CD8-positive, alpha-beta memory T cell (primary cell): ENCODE measurements at places on chromosomes 6 and 20.

GRCh38 chr6:167722634-167723309, 103.9 kb upstream of the AFDN start:
- DNase-seq, result no peak

DNA sequence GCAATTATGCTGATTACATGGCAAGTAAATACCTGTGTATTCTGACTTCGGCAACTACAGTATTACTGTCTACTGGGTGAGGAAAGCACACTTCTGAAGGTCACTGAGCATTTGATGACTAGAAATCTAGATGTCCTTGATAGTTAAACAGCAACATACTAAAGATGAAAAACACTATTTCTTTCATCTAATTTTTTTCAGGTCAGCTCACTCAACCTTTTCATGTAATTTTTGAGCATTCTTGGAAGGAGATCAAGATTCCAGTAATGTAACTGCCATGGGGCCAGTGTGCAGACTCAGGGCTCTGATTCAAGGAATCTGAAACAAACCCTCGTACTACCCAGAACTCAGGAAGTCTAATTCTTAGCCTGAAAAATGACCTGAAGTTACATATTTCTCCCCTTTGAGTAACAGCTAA, 222.6 kb upstream of the TAB2 start:
- no peak for DNase-seq

- DNase-seq, result no peak
These were observed 157.2 kb downstream of the CD83 start for GRCh38 chr6:14274546-14275492.

DNA sequence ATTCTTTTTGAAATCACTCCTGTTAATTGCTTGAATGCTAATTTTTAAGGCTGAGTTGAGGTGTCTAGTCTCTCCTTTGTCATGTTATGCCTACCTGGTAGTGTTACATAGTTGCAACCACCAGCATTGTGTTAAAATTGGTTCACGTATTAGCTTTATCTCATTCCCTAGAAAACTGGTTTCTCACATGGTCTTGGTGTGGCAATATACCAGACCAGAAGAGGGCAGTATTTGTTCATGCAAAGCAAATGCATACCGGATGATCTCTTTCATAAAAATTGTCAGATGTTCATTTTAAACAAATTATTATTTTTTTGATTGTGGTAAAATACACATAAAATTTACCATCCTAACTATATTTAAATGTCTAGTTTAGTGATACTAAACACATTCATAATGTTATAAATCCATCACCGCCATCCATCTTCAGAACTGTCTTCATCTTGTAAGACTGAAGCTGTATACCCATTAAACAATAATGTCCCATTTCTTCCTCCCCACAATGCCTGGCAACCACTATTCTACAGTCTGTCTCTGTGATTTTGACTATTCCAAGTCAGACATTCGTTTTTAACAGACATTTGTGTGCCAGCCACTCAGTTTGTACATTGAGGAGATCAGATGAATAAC, 92.8 kb downstream of the ATRN start:
- no peak for DNase-seq

- no peak for DNase-seq
These were observed 472.7 kb downstream of the PKHD1 start for GRCh38 chr6:51614725-51615124.

DNA sequence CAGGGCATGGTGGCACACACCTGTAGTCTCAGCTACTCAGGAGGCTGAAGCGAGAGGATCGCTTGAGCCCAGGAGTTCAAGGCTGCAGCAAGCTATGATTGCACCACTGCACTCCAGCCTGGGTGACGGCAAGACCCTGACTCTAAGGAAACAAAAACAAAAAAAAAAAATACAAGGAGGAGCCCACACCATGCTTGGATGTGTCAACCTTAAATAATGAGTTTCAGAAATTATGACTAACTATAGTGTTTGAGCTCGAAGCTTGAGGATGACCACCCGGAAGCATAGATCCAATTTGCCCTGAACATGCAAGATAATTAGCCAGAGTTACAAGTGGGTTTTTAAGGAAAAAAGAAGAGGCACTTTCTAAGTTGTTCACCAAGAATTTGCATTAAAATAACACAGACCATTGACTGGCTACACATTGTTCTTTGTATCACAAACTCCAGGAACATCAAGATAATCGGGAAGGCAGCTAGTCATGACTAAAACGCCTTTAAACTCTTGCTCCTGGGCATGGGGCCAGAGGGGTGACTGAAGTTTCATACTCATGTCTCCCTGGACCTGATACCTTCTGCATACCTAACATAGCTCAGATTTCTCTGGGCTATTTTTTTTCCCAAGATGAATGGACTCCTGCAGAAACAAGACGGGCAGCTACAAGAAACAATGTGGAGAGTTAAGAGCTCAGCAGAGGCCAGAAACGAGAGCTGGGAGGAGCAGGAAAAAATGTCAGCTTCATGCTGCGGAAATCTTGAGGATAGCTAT, 289.6 kb downstream of the PREX1 start:
- DNase-seq, result no peak

- DNase-seq, result no peak
These were observed 41.3 kb upstream of the HFE start for GRCh38 chr6:26045928-26046368.

- DNase-seq, result no peak
These were observed 245.5 kb upstream of the ECI2 start for GRCh38 chr6:4380881-4381281.

DNA sequence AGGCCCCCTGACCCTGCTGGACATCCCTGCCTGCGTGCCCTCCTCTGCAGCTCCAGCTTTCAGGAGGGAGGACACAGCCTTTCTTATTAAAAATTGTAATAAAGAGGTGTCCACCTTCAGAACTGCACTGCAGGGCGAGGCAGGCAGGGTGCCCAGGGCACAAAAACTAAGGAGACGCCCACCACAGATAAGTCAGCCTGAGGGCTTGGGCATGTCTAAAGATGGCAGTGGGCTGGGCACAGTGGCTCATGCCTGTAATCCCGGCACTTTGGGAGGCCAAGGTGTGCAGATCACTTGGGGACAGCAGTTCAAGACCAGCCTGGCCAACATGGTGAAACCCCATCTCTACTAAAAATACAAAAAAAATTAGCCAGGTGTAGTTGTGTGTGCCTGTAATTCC, 7.0 kb upstream of the C20orf144 start:
- no peak for DNase-seq

GRCh38 chr20:6120491-6120988, 2.3 kb downstream of the FERMT1 start:
- DNase-seq, result no peak

- no peak for DNase-seq
These were observed 93.6 kb downstream of the GRM4 start for GRCh38 chr6:34052071-34052825.

DNA sequence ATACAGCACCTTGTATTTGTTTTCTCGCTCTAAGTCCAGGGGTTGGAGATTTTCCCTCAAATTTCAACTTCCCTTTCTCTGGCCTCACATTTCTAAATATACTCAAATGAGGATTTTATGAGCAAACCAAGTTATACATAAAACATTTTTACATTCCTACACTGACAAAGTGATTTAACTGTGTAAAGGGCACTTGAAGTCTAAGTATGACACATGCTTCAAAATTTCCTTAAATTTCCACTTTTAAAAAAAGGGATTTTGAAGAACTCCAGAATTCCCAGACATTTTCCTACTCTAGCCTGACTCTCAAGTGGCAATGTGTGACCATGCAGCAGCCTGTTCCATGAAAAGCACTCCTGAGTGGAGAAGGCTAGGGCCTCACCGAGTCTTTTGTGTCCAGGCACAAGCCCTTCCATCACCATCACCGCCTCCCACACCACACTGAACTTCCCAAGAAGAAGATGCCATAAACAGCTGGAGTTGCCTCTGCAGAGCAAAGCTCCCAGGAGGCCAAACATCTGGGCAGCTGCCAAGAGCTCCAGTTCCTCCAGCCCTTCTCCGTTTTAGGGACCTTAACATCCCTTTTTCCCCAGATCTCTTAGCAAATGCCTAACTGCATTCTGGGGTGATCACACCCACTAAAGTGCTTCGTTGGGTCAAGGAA, 68.9 kb downstream of the NCR2 start:
- DNase-seq, result no peak

- no peak for DNase-seq
These were observed 106.9 kb downstream of the SLC23A2 start for GRCh38 chr20:4894409-4894808.

- no peak for DNase-seq
These were observed 20.1 kb downstream of the ACOT13 start for GRCh38 chr6:24686946-24687345.

DNA sequence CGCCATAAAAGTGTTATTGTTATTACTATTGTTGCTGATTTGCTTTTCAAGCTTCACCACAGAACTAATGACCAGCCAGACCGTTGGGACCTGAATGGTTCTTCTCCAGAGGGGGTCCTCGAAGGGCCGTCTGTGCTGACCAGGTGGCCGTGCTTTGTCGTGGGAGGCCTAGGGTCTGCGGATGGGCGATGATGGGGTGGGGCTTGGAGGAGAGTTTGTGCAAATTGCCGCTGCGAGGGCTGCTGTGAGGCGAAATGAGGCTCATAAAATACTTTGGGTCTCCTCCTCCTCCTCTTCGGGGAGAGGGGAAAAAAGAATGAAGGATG, 6.0 kb upstream of the ZBTB22 start:
- DNase-seq, result no peak
